ENCODE measurements at places on chromosomes 5 and 9. TPM values are rescaled to one million over a fixed set of nuclear protein-coding genes. Genes with fewer than 3 reads are reported as not detected.

The ENTREP1 gene
- total RNA-seq, result 0.14 TPM

The SV2C gene
- total RNA-seq, result 0.03 TPM

The SLC46A2 gene
- total RNA-seq, result not detected

The IFNB1 gene
- total RNA-seq, result not detected

The HTR1A gene
- total RNA-seq, result not detected

The GARIN3 gene
- total RNA-seq, result not detected

The LCN1 gene
- total RNA-seq, result not detected

The FGD3 gene
- 95.7 TPM for total RNA-seq

The MED10 gene
- total RNA-seq, result 97.2 TPM

The RANBP3L gene
- total RNA-seq, result not detected

The PLAC8L1 gene
- not detected for total RNA-seq

The LAMC3 gene
- 0.66 TPM for total RNA-seq

The CCIN gene
- 0.22 TPM for total RNA-seq

The PCDHB4 gene
- not detected for total RNA-seq

The PCDHGA10 gene
- total RNA-seq, result not detected

The GFI1B gene
- 0.58 TPM for total RNA-seq

The LCNL1 gene
- 0.93 TPM for total RNA-seq

The GRM6 gene
- not detected for total RNA-seq

The HNRNPH1 gene
- total RNA-seq, result 2,435 TPM

The IFNA21 gene
- total RNA-seq, result not detected

The TSLP gene
- total RNA-seq, result not detected

The CCL27 gene
- not detected for total RNA-seq

The EPB41L4A gene
- 0.08 TPM for total RNA-seq

The ELOVL7 gene
- total RNA-seq, result not detected

The ADAMTSL2 gene
- 1.2 TPM for total RNA-seq

The WNT8A gene
- not detected for total RNA-seq

The NR5A1 gene
- not detected for total RNA-seq

The BTNL9 gene
- total RNA-seq, result not detected

The PPP1R26 gene
- total RNA-seq, result 0.47 TPM

The SHOC1 gene
- not detected for total RNA-seq

The C5orf58 gene
- total RNA-seq, result not detected

The RAD23B gene
- 63.8 TPM for total RNA-seq

The PTGDS gene
- 40.6 TPM for total RNA-seq

The CTSV gene
- 0.11 TPM for total RNA-seq

The FOXD1 gene
- not detected for total RNA-seq

The GCNT4 gene
- 7.2 TPM for total RNA-seq

The CHD1 gene
- total RNA-seq, result 228 TPM

The OR1J2 gene
- not detected for total RNA-seq

The MYMK gene
- total RNA-seq, result not detected

The RNF208 gene
- 0.67 TPM for total RNA-seq

The ADGRD2 gene
- not detected for total RNA-seq

The PHYHD1 gene
- 2.6 TPM for total RNA-seq

The GZMA gene
- total RNA-seq, result 3.5 TPM

The SLC6A19 gene
- not detected for total RNA-seq

The C9orf50 gene
- not detected for total RNA-seq

The SPINK13 gene
- not detected for total RNA-seq

The ENTPD2 gene
- total RNA-seq, result not detected

The OLFM1 gene
- not detected for total RNA-seq

The ITGA1 gene
- total RNA-seq, result 1.3 TPM

The ERP44 gene
- 6.8 TPM for total RNA-seq

The FRMD3 gene
- 0.53 TPM for total RNA-seq
